ENCODE measurements at places on chromosomes 16 and 17.

- DNase-seq, result no peak
Observed at GRCh38 chr16:4639899-4640509, 15.4 kb downstream of the MGRN1 start.

- DNase-seq, result no peak
Observed at GRCh38 chr17:12398441-12399051, 267.1 kb upstream of the MYOCD start.

DNA sequence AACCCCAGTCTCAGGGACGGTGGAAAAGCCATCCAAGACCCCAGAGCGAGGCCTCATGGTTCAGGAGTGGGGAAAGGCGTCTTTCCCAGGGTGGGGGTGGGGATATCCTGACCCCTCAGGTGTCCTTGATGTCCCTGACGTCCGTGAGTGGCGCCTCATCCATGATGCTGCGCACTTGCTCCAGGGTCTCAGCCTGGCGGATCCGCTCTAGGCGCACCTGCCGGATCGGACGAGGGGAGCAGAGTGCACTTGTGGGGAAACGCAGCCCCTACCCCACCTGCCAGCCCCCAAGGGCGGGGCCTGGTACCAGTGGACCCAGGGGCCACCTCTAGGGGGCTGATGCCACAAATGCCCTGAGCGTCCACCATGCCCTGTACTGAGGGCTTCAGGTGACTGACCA lies 20.2 kb downstream of the RABEP2 start:
- DNase-seq, result no peak

GRCh38 chr16:35574454-35575431 lies 2115.3 kb downstream of the TP53TG3F start:
- no peak for DNase-seq

DNA sequence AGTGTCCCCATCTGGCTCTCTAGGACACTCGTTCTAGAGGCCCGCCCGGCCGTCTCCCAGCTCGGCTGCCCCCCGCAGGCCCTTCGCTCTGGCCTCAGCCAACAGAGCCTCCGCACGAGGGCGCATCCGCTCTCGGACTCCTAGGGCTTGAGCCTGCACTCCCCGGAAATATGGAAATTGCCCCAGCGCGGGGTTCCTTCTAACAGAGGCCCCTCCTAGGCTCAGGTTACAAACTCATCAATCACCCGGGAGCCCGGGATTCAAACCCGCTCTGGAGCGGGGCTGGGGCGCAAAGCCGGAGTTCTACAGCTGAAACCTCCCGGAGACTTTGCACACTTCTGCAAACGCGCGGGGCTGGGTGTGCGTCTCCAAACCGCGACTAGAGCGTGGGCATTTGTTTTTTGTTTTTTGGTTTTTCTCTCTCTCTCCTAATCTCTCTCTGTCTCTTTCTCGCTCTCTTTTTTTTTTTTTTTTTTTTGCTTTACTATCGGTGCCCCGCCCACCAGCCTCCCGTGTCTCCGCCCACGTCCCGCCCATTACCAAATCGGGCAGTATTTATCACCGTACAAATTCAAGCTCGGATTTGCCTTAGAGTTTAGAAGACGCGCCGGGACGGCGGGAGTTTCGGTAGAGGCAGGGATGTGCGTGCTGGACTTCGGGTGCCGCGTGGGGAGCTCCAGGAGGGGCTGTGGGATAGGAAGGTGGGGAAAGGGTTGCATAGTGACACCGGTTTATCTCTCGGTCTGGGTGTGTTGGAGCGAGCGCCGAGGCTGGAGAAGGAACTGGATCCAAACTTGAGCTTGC lies 2.4 kb upstream of the FOXL1 start:
- no peak for DNase-seq

Measured in stimulated activated CD8-positive, alpha-beta memory T cell treated with anti-CD3 and anti-CD28 coated beads, Interleukin-4, amount 100 ng/mL, for 4 hours (primary cell).